ENCODE measurements at places on chromosomes 2 and 18. TPM values are rescaled to one million over a fixed set of nuclear protein-coding genes. Genes with fewer than 3 reads are reported as not detected.

DNA sequence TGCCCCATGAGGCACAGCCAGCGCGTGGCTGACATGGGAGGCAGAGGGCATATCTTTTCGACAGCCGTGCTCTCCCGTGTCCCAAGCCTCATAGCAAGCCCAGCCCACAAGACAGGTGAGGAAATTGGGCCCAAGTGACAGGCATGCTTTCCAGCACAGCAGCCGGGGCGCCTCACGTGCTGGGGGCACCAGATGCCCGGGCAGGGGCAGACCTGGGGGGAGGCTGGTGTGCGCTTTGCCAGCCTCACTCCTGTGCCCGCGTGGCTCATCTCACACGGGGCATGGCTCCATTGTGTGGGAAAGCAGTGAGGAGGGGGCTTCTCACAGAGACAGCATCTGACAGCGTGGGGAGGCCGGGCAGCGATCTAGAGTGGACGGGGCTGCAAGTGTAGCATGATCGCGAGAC lies 93.2 kb downstream of the USP40 start:
- DNase-seq: no peak

GRCh38 chr2:174914853-174915760 lies 90.1 kb downstream of the CHN1 start:
- DNase-seq: no peak

DNA sequence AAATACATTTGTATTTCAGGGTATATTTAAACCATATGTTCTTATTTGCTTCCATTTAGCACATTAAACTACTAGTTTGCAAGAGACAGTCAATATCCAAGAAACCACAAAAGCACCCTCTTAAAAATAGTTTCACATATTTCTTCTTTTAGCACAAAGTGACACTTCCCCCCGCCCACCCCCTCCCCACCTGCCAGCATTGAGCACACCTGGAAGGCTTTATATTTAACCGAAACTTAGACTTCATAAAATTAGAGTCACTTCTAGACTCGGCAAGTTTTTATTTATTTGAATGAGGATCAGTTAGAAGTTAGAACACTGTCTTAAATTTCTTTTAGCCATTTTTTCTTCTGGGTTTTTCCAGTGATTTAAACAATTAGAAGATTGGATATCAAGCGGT lies 355.9 kb upstream of the FIGN start:
- DNase-seq: no peak

DNA sequence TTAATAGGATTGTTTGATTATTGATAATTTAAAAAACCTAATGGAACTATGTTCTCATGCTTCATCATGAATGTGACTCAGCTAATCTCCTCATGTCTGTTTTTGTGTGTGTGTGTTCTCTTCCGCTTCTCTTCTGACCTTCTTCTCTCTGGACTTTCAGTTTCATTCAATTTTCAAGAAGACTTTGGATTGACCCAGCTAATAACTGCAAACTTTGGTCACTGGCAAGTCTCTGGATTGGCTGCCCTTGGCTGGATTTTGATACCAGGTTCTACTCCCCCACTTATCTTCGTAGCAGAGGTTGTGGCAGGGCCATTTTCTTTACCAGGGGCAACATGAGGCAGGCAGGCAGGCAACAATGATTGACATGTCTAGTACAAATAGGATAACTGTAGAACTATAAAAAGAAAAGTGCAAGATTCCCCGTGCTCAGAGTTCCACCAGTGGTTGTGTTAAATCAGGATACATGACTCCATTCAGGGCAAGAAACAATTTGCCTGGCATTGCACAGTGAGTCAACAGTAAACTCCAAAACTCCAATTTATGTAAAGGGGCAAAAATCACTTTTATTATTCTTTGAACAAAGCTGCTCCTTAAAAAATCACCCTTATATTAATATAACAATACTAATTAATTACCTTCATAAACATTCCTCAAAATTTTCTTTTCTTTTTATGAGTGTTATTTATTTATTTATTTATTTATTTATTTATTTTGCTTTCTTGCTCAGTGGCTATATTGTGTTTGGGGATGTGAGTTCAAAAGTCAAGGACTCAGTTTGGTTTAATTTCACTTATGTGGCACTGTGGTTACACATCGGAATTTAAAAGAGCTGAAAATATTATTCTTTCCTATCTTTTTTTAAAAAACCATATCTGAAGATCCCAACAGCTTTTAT lies 167.6 kb downstream of the RND3 start:
- no peak for DNase-seq

DNA sequence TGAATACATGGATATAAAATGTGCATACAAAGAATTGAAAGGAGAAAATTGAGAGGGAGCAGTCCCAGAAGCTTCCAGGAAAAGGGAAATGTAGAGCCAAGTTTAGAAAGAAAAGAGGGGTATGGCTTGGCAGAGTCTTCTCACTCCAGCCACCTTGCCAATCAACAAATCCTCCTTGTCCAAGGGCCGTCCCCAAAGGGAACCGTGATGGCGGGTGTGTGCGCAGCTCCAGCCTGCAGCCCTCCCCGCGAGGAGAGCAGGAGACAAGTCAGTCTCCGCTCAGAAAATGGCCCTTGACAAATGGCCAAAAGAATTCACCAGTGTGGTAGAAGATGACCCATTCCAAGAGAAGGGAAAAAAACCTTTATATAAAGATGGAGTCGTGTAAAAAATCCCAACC lies 448.3 kb upstream of the POU3F3 start:
- no peak for DNase-seq

The FHL2 gene
- 0.29 TPM for polyA plus RNA-seq

GRCh38 chr2:118457951-118458350 lies 369.7 kb downstream of the INSIG2 start:
- no peak for DNase-seq

DNA sequence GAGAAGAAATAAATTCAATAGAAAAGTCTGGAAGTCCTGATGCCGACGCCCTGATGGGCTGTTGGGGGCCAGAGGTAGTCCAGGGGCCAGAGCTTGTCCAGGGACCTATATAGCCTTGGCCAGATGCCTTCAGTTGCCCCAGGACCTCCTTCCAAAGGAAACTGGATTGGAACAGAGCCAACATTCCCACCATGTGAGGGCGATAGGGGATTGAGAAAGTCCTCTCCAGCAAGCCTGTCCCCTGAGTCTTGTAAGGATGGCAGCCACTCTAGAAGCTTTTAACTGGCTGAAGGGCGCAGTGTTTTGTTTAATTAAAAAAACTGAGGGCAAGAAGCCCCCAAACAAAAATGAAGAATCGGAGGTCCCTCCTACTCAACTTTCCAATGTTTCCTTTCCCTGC lies 54.9 kb upstream of the CDCA7 start:
- DNase-seq: no peak

The GPR45 gene
- not detected for polyA plus RNA-seq

DNA sequence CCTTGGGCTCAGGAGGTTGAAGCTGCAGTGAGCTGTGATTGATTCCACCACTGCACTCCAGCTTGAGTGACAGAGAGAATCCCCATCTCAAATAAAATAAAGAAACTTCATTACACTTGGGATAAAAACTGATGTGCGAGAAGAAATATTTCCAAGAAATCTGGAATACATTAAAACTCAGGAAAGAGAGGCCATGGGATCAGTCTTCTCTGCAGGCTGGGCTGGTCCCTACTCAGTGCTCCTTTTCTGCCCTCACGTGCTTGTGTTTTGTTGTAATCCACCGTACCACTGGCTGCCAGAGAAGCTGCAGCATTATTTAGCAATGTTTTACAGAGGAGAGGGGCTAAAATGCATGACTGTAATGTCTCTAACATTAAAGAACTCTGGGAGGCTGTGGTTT lies 282.0 kb downstream of the SLC8A1 start:
- no peak for DNase-seq

DNA sequence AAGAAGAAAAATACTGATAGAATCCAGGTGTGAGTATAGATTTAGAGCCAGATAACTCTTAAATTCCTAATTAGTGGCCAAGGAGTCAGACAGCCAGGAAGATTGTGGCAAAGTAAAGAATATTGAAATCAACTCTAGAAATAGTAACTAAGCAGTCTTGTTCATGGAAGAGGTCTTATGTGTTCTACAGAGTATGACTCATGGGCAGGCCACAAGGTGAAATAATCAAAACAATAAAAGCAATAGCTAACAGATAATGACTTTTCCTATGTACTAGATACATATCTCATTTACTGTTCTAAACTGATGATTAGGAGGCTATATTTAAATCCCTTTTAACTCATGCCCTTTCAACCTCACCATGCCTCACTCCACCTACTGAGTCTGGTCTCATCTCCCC lies 227.4 kb upstream of the COL3A1 start:
- no peak for DNase-seq

The KCNG2 gene
- polyA plus RNA-seq: not detected

GRCh38 chr2:18792226-18792629 lies 202.9 kb upstream of the NT5C1B start:
- DNase-seq: no peak

- DNase-seq: no peak
These were observed 289.5 kb downstream of the SLC4A3 start for GRCh38 chr2:219916726-219917440.

GRCh38 chr2:54613794-54614257 lies 109.6 kb upstream of the EML6 start:
- no peak for DNase-seq

DNA sequence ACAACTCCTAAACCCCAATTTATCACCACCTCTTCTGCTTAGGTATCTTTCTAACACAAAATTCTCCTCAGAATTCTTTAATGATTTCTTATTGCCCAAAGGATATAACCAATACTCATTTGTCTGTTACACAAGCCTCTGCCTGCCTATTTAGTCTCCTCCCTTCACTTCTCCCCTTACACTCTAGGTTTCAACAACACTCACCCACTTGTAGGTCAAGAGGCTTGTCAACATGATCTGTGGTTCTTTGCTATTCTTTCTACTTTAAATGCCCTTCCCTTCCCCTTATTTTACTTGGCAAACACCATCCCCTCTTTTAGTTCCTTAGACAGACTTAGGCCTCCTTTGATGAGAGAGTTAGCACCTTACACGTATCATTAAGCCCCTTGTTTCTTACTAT lies 69.0 kb upstream of the C2orf15 start:
- no peak for DNase-seq

GRCh38 chr2:216279031-216279430 lies 93.3 kb downstream of the MARCHF4 start:
- no peak for DNase-seq

DNA sequence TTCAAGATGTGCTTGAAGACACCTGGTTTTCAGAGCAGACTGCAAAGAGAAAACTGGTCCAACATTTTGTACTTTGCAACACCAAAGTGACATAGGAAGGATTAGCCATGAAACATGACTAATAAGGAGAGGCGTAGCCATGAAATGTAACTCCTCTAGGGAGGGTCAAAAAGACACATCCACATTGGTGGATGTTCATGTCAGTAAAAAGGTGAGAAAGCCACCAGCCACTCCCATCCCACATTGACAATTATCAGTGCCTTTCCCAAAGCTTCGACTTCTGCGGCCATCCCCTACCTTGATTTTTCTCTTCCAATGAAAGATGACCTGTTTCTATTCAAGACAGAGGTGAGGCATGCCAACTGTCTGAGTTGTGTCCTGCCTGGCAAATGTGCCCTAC lies 223.2 kb downstream of the ALK start:
- DNase-seq: no peak

GRCh38 chr2:71458413-71459083 lies 5.2 kb downstream of the DYSF start:
- no peak for DNase-seq

DNA sequence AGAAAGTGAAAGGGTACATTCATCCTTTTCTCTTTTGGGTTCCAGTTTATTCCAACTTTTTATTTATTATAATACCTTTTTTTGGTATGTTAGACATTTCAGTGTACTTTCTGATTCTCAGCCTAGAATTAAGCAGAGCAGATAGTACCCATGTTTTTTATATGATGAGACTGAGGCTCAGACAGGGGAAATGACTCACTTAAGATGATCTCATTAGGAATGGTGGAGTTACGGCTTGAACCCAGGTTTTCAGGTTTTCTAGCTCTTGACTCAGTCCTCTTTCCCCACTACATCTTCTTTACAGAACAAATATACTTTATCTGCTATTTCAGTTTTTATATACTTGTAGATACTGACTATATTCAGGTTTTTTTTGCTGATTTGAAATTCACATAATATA lies 51.7 kb upstream of the OTX1 start:
- no peak for DNase-seq

GRCh38 chr2:26562811-26563645 lies 78.1 kb downstream of the CIB4 start:
- DNase-seq: no peak

The PLGLB2 gene
- not detected for polyA plus RNA-seq
